ENCODE measurements at places on chromosomes 7 and 10. TPM values are rescaled to one million over a fixed set of nuclear protein-coding genes. Genes with fewer than 3 reads are reported as not detected.
A peak's percentile ranks its signal among the peaks of the same experiment; 100 is the strongest.

DNA sequence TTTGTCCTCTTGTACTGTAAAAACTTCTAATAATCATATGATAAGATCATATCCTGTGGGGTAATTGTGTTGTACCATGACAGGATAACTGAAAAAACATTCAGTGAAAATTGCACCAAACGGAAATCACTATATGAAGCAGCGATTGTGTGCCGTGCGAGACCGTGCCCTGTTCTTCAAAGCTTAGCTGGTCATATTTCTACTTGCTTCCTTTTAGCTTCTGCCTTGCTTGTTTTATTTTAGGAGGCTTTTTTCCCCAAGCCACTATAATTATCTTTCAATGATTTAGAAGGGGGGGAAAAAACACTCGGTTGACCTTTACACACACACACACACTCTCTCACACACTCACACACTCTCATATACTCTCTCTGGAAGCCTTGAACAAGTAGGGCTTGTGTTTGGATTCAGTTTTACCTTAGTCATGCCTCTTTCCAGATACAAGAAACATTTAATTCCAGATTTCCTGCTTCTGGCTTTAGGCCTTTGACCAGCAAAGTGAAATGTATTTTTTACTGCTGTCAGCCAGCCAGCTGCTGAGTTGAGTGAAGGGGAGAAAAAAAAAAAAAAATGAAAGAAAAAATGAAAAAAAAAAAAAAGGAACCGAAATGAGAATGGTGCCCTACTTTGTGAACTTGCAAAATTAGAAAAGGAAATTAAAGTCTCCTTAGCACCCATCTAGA lies 181.4 kb downstream of the ARID5B start:
- no peak for DNase-seq

DNA sequence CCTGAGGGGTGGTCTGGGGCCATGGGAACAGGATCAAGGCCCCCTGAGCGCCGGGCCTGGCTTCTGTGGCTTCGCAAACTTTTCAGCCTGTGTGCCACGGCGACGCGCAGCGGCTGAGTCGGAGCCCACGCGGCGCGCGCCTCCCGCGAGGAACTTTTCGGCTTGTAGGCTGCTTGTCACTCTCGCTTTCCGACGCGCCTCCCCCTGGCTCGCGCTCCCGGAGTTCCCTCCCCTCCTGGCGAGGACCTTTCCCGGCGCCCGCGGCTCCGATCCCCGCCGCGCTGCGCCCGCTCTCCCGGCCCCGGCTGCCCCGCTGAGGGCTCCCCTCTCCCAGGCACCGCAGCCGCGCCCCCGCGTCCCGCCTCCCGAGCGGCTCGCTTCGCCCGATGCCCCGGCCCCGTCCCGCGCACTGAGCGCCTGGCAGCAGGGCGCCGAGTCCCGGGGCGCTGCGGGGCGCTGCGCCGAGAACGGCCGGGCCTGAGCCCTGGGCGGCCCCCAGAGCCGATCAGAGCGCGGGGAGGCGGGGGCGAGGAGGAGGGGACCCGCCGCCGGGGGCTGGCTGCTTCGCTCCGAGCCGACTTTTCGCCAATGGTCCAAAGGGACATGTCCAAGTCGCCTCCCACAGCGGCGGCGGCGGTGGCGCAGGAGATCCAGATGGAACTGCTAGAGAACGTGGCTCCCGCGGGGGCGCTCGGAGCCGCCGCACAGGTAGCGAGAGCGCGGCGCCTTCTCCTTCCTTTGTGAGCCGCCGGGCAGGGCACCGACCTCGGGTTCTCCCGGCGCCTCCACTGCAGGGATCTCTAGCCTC lies at the start of gene CACNB2:
CACNB2 (plus strand) TSS at position 276 of the 808 bp plus-strand sequence.
- DNase-seq: peak; percentile 54

The KIAA1549 gene
- polyA plus RNA-seq: 14.2 TPM

The OR13A1 gene
- polyA plus RNA-seq: not detected

The PCDH15 gene
- 3.3 TPM for polyA plus RNA-seq

Measured in renal pelvis (tissue), 12 donors.